H4 (cell line): ENCODE measurements at places on chromosomes 7 and 10. TPM values are rescaled to one million over a fixed set of nuclear protein-coding genes. Genes with fewer than 3 reads are reported as not detected.

SPDYE16 gene
- total RNA-seq = not detected in 2 replicates

DDIT4 gene
- 227 and 278 TPM in 2 replicates for total RNA-seq

CUBN gene
- total RNA-seq = 0.06 and 0.14 TPM in 2 replicates

PSTK gene
- 11.8 and 12.7 TPM in 2 replicates for total RNA-seq

DNA sequence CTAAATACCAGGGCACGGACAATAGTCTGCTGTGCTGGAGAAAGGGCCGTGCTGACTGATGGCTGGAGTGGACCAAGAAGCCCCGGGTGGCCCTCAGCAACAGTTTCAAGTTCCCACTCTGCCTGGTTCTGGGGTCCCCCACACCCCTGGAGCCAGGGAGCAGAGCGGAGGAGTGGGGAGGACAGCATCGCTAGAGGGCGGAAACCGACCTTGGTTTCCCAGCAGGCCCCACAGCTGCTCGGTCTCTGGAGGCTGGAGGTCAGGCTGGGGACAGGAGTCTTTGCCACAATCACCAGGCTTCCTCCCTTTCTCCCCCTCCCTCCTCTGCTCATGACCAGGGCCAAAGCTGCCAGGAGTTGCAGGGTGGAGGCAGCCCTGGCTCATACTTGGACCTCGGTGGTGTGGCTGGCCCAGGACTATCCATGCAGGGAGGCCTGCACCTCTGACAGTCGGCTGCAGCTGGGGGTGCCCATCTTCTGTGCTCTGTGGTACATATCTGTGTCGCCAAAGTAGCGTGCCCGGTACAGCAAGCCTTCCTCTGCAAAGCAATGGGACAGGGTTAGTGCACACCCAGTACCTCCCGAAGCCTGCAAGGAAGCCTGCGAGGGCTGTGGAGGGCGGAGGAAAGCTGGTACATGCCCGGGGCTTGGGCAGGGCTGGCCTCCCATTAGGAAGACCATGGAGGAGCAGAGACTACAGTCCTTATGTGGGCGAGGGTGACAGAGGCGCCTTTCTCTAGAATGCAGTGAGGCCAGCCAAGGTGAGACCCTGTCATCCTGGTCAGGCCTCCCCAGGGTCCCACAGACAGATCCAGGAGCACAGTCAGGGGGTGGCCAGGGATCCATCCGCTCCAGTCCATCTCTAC is 19.1 kb downstream of the DNAJB12 start:
- peak; percentile 82 for DNase-seq

DNA sequence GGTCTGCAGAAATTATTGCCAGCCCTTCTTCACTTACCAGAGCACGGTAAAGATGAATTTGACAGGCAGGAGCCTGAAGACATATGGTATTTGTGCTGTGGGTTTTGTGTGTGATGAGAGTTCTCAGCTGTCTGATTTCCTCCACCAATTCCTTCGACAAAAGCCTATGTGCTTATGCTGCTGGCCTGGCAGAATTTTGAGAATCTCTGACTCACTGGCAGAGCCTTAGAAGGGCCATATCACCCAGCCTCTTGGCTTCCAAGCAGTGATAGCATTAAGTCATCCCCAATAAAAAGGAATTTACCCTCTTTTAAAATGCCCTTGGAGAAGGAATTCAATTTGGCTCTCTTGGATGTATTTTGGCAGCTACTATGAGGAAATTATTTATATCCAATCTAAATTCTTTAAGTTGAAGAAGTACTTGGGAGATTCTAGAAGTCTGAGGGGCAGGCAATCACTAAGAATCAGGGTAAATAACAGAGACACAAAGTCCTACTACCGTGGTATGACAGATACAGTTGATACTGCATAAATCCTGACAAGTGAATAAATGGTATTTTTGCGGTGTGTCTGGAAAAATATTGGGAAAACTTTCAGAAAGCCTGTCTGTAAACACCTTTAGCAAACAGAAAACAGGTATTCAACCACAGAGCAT is 68.6 kb upstream of the EFCAB10 start:
- DNase-seq = no peak

DNA sequence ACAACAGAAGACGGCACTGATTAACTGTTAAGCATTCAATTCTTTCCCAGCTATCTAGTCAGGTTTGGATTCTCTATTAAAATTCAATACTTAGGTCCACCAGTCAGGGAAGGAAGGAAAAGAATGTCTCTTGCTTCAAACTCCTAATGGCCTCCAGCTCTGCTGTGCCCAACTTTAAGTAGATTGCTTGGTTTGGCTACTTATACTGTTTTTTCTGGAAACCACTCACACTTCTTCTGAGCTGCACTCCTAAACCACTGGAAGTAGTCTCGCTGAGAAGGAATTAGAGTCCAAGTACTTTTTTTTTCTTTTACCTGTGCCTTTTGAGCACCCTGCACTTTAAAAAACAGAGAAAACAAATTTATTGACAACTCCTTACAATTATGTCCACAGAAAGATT is 26.7 kb upstream of the COL1A2 start:
- peak; percentile 49 for DNase-seq

DNA sequence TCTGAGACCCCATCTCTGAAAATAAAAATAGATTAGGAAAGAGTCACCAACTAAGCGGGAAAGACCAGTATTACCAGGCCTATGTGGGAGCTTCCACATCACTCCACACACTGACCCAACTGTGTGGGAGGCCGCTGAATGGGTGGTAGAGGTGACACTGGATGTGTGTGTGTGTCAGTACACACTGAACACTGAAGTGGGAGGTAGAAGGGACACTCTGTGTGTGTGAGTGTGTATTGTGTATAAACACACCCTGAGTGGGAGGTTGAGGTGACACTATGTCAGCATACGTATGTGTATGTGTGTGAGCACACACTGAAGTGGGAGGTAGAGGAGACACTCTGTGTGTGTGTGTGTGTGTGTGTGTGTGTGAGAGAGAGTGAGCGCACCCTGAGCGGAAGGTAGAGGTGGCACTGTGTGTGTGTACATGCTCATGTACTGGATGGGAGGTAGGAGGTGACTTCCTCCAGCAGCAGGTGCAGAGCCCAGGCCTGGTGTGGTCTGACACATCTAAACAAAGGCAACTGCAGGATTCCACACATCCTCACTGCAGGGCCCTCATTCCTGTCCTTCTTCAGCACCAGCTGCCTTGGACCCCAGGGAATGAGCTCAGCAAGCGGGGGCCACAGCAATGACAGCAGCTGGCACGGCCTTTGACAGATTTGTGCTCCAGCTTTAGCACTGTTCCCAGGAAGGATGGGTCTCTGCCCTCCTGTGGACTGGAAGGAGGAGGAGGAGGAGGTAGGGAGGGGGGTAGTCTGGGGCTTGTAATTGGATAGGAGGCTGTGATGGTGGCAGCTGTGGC is 26.5 kb upstream of the RBM20 start:
- no peak for DNase-seq

DNA sequence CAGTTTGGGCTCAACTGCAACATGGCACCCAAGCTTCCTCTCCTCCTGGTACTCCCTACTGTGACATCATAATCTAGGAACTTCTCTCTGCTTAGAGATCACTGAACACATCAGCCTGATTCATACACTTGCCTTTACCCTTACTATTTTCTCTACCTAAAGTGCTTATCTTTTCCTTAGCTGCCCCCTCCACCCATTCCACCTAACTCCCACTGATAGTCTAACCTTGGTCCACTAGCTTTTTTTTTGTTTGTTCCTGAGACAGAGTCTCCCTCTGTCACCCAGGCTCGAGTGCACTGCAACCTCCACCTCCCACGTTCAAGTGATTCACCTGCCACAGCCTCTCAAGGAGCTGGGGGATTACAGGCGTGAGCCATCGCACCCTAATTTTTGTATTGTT is 15.9 kb downstream of the CUL2 start:
- DNase-seq = no peak

- no peak for DNase-seq
These were observed 6.0 kb downstream of the PARD3 start for GRCh38 chr10:34808801-34809745.

GRCh38 chr10:108779501-108779900 is 1143.8 kb downstream of the XPNPEP1 start:
- DNase-seq = no peak

DNA sequence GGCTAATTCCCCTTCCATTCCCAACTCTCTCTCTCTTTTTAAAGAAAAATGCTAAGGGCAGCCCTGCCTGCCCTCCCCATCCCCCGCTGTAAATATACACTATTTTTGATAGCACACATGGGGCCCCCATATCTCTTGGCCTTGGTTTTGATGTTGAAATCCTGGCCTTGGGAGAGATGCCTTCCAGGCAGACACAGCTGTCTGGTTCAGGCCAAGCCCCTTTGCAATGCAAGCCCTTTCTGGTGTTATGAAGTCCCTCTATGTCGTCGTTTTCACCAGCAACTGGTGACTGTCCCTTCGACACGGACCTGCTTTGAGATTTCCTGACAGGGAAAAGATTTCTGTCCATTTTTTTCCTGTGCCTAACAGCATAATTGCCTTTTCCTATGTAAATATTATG is 3.0 kb downstream of the ADRA2A start:
- no peak for DNase-seq

DNA sequence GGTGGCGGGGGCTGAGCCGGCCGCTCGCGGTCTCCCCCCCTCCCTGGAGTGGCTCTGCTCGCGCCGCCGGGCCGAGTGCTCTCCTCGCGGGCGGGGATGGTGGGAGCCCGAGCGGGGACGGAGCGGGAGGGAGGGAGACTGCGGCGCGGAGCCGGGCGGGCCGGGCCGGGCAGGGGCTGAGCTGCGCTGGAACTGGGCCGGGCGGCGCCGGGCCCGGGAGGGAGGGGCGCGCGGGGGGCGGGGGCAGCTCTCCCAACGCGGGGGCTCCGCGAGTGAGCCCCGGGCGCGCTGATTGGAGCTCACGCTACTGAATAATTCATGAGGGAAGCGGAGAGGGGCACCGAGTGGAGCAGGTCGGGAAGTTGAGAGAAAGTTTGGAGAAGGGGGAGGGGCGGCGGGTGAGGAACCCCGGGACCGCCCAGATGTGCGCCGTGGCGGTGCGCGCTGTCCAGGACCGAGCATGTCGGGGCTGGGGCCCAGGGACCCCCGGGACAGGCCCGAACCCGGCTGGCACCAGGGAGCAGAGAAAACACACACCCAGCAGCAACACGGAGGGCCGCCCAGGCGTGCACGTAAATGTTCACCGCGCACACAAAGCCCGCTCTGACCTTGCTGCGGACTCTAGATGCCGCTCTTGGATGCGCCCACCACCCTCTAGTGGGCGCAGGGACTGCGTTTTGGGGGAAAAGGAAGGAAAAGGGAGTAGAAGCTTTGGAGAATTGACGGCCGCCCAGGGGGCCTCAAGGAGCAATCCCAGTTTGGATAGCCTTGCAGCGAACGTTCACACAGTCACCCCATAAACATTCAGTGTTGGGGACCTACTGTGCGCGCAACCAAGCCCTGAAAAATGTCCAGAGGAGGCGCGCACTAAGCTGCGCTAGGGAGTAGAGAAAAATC is at the start of gene EPHB4:
EPHB4 (minus strand) TSS at position 194 of the 897 bp plus-strand sequence. CDS start 493 bp downstream, outside the sequence.
- peak; percentile 83 for DNase-seq

DNA sequence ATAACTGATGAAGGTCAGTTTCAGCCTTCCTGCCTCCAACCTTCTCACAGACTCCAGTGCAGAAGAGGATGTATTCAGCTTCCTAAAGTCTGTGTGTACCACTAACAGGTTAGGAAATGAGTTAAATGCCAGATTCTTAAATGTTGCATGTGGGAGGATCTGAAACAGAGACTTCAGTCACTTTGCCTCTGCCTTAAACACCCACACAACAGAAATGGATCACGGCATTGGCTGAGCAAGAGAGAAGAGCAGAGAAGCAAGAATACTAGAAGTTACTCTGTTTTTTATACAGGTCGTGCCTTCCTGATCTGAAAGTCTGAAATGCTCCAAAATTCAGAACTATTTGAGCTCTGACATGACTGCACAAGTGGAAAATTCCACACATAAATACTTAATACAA is 98.9 kb upstream of the ARHGAP21 start:
- no peak for DNase-seq
